ENCODE measurements at places on chromosomes 13 and 19. TPM values are rescaled to one million over a fixed set of nuclear protein-coding genes. Genes with fewer than 3 reads are reported as not detected.

The ARL11 gene
- total RNA-seq: 0.48 TPM

The KIR2DL1 gene
- total RNA-seq: 88.2 TPM

DNA sequence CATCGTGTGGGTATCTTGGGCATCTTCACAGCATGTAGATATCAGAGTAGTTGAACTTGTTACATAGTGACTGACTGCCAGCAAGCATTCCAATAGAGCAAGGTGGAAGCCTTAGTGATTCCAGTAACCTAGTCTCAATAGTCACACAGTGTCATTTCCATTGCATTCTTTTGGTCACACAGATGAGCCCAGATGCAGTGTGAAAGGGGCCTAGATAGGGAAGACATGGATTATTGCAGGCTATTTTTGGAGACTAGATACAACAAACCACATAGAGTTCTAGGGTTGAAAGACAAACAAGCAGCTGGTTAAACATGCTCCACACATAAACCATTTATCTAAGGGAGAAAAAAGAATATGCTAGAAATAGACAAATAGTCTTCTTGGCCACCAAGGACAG lies 553.5 kb downstream of the DCT start:
- DNase-seq: no peak

The DLL3 gene
- total RNA-seq: not detected

DNA sequence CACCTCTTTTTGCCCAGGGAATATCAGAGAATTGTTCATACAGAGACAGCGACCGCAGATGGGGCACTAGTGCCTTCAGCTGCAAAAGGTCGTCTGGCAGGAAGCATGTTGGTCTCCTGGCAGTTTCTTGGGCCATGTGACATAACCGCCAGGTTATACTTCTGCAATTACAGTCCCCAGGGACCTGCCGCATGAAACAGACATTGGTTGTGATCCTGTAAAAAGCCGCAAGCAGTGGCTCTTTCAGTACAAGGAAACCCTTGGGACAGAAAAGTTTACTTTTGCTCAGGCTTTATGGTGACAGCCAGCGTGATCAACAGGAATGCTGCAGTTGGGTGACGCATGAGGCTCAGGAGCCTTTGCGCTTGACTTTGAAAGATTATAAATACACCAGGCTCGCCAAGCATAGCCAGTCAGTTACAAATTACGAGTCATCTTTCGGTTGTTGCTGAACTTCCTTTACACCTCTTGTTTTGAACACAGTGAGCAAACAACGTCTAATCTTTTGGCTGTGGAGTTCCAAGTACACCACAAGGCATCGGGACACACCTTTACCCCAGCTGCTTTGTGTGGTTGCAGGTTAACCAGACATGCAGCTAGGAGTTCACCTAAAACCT lies 50.5 kb upstream of the UBE2L5 start:
- DNase-seq: peak; percentile 88

- DNase-seq: no peak
Measured at GRCh38 chr19:52217576-52217975, 27.7 kb downstream of the PPP2R1A start.

DNA sequence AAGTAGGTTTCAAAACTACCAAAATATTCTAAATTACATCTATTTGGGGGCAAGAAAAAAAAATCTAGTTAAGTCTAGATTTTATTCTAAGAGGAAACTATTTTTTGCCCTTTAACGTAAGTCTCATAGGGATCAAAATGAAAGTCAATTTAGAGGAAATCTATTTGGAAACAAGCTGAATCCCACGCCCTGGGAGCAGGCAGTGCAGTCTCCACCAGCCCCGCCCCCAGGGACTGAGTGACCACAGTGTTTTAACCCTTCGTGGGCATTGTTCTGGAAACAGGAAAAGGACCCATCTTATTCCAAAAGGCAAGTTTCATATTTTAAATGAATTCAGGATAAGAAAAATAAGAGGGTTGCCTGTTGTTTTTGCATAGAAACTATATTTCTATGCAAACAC lies 209.7 kb downstream of the SPRY2 start:
- no peak for DNase-seq

DNA sequence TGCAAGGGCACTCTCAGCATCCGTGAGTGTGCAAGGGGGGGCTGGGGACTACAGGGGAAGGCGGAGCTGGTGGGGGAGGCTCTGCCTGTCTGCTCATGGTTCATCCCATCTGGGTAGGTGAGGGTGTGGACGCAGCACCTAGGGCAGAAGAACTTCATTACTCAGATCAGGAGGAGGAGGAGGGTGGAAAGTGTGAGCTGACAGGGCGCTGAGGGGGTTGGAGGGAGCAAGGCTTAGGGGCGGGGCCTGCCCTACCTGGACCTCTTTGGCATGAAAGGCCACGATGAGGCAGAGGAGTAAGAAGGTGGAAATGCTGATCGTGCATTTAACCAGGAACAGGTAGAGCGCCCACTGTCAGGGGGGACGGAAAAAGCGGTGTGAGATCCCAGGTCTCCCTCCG lies 4.5 kb downstream of the KCNN4 start:
- no peak for DNase-seq

- DNase-seq: no peak
Measured at GRCh38 chr19:29537181-29537580, 11.4 kb downstream of the VSTM2B start.

DNA sequence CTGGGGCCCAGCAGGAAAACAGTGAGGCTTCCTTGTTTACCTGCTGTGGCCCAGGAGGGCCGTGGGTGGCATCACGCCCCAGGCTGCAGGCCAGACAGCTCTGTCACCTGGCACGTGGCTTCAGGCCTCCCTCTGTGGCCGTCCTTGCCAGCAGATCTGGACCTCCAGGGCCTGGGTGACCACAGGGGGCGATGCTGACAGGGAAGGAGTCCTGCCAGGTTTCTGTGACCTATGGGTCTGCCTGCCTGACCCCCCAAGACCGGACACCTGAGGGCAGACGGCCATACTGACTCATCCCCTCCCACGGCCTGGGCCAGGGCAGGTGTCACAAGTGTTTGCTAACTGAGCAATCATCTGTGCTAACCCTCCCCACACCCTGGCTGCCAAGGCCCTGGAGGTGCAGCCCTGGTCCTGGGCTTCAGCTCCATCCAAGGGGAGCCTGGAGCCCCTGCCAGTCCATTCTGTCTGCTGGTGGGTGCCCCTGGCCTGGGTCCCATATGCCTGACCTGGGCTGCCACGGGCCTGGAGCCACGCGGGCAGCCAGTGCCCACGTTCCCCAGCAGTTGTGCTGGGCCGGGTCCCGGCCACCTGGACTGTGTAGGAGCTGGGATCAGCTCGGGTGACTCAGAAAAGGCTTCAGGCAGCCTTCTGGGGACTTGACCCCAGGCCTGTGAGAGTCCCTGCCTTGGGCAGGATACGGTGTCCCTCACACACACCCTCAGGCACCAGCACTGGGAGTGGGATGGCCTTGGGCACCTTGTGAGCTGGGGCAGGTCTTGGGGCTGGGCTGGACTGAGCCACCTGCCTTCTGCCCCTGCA lies 3.7 kb downstream of the CDC34 start:
- DNase-seq: no peak

DNA sequence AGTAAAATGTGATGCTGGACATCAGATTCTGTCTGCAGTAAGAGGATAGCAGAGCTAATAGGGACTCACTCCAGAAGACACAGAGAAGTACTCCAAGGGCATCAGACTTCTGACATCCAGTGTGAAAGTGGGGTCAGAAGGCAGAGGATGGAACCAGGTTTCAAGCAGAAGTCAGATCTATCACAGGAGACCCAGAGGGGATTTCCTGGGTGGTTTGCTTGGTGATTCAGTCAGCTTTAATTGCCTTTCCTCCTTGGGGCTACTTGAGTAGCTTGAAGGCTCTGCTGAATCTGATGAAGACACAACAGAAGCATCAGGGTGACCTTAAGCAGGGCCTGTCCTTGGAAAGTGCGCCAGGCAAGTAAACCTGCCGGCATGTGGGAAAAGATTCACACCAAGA lies 300.6 kb downstream of the COG6 start:
- no peak for DNase-seq

The TUBA3C gene
- not detected for total RNA-seq

The TSEN34 gene
- total RNA-seq: 11.5 TPM

- DNase-seq: no peak
Measured at GRCh38 chr13:40094056-40094455, 438.6 kb downstream of the COG6 start.

DNA sequence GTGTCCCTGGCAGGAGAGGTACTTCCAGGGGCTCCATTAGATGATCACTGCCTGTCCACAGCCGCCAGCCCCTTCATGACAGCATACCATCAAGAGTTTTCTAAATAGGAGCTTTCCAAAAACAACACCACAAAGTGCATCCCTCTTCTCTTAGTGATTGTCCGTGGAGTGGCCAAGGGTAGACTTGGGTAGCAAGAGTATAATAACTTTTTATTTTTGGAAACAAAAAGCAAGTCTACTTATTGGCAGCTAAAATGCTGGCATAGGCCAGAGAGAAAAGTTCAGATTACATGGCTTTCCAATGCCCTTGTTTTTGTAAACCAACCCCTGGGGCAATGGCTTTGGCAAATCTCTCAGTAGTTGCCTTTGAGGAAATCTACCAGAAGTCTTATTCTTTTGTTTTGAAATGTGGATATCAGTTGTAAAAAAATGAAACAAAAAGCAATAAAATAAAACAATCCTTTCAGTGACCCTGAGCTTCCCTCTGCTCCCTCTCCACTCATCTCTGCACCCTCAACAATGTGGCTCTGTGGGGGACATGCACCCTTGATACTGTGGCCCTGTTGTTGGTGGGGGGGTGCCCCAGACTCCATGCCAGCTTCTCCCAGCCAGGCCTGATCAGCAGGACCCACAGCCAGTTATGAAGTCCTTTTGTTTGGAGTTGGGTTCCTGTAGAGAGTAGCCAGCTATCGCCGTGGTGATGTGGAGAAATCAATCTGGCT lies 294.1 kb downstream of the DLEU7 start:
- DNase-seq: no peak

The SIGLECL1 gene
- not detected for total RNA-seq

The GZMM gene
- 186 TPM for total RNA-seq

- DNase-seq: no peak
Measured at GRCh38 chr19:19749908-19750841, 17.3 kb upstream of the ZNF14 start.

DNA sequence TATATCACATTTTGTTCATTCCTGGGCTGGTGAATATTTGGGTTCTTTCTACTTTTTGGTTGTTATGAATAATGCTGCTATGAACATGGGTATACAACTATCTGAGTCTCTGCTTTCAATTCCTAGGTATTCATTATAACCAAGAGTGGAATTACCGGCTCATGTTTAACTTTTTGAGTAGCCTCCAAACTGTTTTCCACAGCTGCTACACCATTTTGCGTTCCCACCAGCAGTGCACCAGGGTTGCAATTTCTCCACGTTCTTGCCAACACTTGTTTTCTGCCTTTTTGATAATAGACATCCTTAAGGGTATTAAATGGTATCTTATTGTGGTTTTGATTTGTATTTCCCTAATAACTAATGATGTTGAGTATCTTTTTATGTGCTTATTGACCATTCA lies 16.8 kb downstream of the CDK8 start:
- no peak for DNase-seq

GRCh38 chr13:97432232-97432916 lies 1.6 kb upstream of the RAP2A start:
- no peak for DNase-seq

GRCh38 chr19:10686661-10687517 lies 14.3 kb upstream of the QTRT1 start:
- no peak for DNase-seq

The MAB21L1 gene
- not detected for total RNA-seq

GRCh38 chr19:40589591-40590429 lies 11.4 kb upstream of the LTBP4 start:
- no peak for DNase-seq

GRCh38 chr19:28443361-28443760 lies 769.6 kb downstream of the UQCRFS1 start:
- DNase-seq: no peak

The CDC42EP5 gene
- not detected for total RNA-seq

The CAPN12 gene
- 7.4 TPM for total RNA-seq

DNA sequence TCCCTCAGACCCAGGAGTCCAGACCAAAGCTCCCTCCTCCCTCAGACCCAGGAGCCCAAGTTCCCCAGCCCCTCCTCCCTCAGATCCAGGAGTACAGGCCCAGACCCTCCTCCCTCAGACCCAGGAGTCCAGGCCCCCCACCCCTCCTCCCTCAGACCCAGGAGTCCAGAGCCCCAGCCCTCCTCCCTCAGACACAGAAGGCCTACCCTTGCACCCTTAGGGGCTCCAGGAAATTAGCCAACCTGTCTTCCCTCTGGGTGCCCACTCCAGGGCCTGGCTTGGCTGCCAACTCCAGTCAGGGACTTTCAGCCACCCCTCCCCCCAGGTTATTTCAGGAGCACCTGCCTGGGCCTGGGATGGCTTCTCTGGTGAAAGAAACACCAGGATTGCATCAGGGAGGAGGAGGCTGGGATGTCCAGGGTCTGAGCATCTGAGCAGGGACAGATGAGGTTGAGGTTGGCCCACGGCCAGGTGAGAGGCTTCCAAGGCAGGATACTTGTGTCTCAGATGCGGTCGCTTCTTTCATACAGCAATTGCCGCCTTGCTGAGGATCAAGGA lies at the start of gene FGF21:
FGF21 (plus strand) TSS at position 441 of the 558 bp plus-strand sequence. CDS start 713 bp downstream, outside the sequence.
- no peak for DNase-seq

- DNase-seq: no peak
Measured at GRCh38 chr13:113917096-113917495, 53.2 kb upstream of the GAS6 start.

The AMH gene
- total RNA-seq: 0.88 TPM

GRCh38 chr19:14517840-14518505 lies at the start of gene DNAJB1:
DNAJB1 (minus strand) TSS chr19:14518397; CDS start chr19:14518349, 48 bp downstream.
- peak; percentile 71 for DNase-seq

The ADAT3 gene
- 13.0 TPM for total RNA-seq

- DNase-seq: no peak
Measured at GRCh38 chr13:25541434-25542123, 169.8 kb downstream of the ATP8A2 start.

GRCh38 chr19:52722062-52723003 lies 12.5 kb downstream of the ZNF611 start:
- DNase-seq: no peak

GRCh38 chr13:77351315-77351714 lies 24.4 kb upstream of the MYCBP2 start:
- no peak for DNase-seq

GRCh38 chr19:53132141-53132991 lies at the start of gene ZNF415:
ZNF415 (minus strand) TSS chr19:53132910; CDS start chr19:53122676, 10,234 bp downstream.
- DNase-seq: peak; percentile 71

GRCh38 chr19:5826531-5827341 lies 12.8 kb downstream of the FUT6 start:
- DNase-seq: peak; percentile 67

GRCh38 chr13:98697791-98698190 lies 54.7 kb downstream of the SLC15A1 start:
- DNase-seq: no peak

The TNFSF11 gene
- 1.0 TPM for total RNA-seq

GRCh38 chr19:10334588-10335351 lies 1.4 kb upstream of the RAVER1 start:
- no peak for DNase-seq

Measured in natural killer cell (primary cell).